Activated CD8-positive, alpha-beta memory T cell treated with anti-CD3 and anti-CD28 coated beads, Interleukin-2, amount 10 ng/mL, durations not matched to agents 7 days and 5 days (primary cell): ENCODE measurements at places on chromosomes 1 and 21.
A peak's percentile ranks its signal among the peaks of the same experiment; 100 is the strongest.

DNA sequence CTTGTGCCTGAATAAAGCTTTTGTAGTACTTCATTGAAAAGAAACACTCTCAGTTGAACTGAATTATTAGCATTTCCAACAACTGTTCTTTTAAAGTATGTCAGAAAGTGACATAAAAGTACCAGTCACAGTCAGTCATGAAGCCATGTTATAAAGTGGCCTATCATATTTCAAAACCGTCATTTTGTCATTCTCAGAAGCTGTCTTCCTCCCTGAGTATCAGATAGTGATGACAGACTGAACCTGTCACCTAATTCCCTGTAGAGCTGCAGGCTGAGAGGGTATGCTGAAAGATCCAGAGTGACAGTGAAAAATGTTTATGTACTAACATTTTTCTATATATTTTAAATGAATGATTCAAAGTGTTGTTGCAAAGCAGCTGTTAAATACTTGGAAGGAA is 1121.7 kb upstream of the PRMT6 start:
- no peak for DNase-seq
- no peaks in the 10 kb centered on the region for H3K27me3 ChIP-seq
- H3K36me3 ChIP-seq = no peaks in the 10 kb centered on the region
- no peak overlapping the region for H3K4me3 ChIP-seq
- H3K27ac ChIP-seq = no peak overlapping the region

DNA sequence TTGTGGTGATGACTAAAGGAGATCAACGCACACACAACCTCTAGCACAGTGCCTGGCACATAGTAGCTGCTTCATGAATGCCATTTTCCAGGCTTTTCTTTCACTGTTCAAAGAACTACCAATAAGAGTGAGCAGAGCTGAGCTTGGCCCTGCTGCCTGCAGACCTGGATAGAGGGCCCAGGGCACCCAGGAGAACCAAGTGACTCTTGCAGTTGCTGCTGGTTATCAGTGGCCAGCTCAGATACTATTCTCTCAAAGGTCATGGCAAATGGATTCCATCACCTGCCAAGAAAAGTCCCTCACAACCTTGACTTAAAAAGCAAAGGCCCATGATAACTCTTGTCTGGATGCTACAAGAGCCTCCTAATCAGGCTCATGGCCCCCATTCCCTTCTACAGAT is 41.7 kb downstream of the PLPP3 start:
- DNase-seq = no peak
- H3K4me1 ChIP-seq = no peaks in the 10 kb centered on the region
- no peaks in the 10 kb centered on the region for H3K36me3 ChIP-seq
- H3K27me3 ChIP-seq = no peaks in the 10 kb centered on the region
- no peak overlapping the region for H3K4me3 ChIP-seq

DNA sequence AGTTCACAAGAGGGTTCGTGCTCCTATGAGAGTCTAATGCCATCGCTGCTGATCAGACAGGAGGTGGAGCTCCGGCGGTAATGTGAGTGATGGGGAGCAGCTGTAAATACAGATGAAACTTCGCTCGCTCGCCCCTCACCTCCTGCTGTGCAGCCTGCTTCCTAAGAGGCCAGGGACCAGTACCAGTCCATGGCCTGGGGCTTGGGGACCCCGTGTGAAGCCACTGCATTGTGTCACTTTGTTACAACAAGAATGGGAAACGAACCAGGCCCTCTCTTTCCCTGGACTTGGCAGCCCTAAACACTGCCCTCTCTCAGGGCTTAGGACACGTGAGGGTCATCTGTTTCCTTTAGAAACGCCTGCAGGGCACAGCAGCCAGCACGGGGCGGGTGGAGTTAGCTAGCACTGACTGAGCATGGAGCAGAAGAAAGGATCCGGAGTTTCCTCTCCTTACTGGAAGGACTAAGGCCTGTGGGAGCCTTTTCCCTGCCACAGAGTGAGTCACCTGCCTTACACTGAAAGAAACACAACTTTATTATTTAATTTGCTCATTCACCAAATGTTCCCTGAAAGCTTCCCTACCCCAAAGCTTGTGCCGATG is 185.2 kb upstream of the TMEM51 start:
- H3K36me3 ChIP-seq = no peaks in the 10 kb centered on the region
- H3K4me3 ChIP-seq = no peak overlapping the region
- no peak for DNase-seq
- H3K27ac ChIP-seq = peak overlapping the region; percentile 77

GRCh38 chr21:29144736-29145353 is 14.4 kb downstream of the MAP3K7CL start:
- no peak for DNase-seq
- H3K4me3 ChIP-seq = no peak overlapping the region
- H3K36me3 ChIP-seq = no peaks in the 10 kb centered on the region
- no peaks in the 10 kb centered on the region for H3K27me3 ChIP-seq
- H3K4me1 ChIP-seq = peaks cover 15% of the 10 kb centered on the region

DNA sequence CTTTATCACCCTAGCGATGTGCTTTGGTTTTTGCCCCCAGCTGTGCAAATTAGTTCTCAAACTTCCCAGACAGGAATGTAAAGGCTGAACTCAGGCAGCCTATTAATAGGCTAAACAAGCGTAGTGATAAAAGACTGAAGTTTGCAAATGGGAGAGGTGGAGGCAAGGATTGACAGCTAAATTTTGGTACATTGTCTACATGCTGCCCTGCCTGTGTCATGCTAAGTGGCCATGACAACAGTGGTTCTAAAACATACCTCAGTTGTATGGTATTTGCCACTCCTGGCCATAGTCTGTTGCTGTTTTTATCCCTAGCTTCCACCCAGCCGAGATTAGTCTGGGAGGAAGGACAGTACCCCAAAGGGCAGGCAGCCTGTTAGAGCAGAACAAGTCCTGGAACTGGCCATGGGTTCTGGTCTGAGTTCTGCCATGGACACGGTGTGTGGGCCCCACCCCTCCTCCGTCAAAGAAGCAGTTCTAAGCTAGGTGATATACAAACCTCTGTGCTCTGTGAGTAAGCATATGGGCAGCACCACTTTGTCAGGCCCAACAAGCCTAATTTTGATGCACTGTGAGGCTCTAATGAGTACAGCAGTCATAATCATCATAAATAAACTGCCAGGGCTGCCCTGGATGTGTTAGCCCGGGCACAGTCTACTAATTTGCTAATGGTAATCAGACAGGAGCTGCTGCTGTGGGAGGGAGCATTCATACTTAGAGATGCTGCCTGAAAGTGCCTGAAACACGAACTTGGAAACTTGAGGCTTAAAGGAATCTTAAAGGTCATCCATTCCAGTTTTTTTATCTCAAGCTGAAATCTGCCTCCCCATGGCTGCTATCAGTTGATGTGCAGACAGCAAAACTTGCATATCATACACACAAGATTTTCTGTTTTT is 177.1 kb downstream of the HHAT start:
- no peak for DNase-seq
- no peak overlapping the region for H3K27ac ChIP-seq
- no peaks in the 10 kb centered on the region for H3K36me3 ChIP-seq
- no peaks in the 10 kb centered on the region for H3K27me3 ChIP-seq
- H3K4me3 ChIP-seq = no peak overlapping the region

- H3K4me3 ChIP-seq = no peak overlapping the region
- H3K36me3 ChIP-seq = no peaks in the 10 kb centered on the region
- no peaks in the 10 kb centered on the region for H3K4me1 ChIP-seq
- no peak overlapping the region for H3K27ac ChIP-seq
Observed at GRCh38 chr1:81298266-81298665, 502.5 kb upstream of the ADGRL2 start.

DNA sequence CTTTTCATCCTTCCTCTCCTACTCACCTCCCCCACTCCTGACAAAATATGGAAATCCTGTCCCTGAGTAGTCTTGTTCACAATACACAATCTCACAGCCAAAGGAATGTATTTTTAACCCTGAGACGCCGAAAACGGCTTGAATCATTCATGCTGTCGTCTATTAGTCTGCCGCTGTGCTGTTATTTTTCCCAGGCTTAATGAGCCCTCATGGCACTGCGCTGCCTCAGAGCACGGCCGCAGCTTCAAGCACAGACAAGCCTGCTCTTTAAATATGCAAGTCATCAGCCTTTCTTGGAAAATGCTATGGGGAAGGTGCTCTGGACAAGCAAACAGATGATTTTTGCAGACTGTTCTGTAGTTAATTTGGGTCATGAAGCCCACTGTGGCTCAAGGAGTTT is 302.7 kb downstream of the DISC1 start:
- H3K27ac ChIP-seq = no peak overlapping the region
- no peak overlapping the region for H3K4me3 ChIP-seq
- no peaks in the 10 kb centered on the region for H3K27me3 ChIP-seq

- H3K27ac ChIP-seq = no peak overlapping the region
- H3K4me3 ChIP-seq = no peak overlapping the region
- no peaks in the 10 kb centered on the region for H3K27me3 ChIP-seq
- no peak for DNase-seq
- H3K36me3 ChIP-seq = peaks cover 2% of the 10 kb centered on the region
- H3K4me1 ChIP-seq = peaks cover 44% of the 10 kb centered on the region
Observed at GRCh38 chr1:155984341-155984740, 6.0 kb upstream of the ARHGEF2 start.

DNA sequence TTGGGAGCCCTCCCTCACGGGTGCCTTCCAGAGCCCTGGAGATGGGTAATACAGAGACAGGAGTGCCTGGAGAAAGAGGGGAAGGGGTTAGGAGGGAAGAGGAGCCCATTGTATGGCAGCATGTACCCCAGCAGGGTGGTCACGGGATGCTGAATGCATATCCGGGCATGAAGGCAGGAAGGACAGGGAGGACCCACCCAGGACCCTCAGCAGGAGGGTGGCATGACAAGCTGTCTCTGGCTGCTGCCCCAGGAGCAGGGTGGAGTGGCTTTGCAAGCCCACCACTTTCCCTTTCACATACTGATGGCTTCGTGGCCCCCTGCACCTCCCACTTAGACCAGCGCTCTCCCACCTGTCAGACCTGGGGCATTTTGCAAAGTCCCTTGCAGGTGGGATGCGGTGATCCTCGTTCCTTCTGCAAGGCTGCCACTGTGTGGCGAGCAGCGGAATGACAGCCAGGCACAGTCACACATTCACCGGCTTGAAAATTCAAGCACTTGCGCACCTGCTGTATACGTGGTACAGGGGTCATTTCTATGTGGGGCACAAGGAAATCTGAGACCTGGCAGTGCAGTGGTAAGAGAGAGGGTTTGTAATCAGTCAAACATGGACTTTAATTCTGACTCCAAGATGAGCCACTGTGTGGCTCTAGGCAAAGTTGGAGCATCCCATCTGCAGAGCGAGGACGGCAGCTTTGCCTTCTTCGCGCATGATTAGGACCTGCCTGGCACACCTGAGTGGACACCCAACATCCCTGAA is 53.2 kb upstream of the TMEM51 start:
- H3K27ac ChIP-seq = no peak overlapping the region
- DNase-seq = peak; percentile 69
- H3K4me1 ChIP-seq = peaks cover 6% of the 10 kb centered on the region

GRCh38 chr1:216562383-216562782 is 139.1 kb upstream of the USH2A start:
- no peaks in the 10 kb centered on the region for H3K4me1 ChIP-seq
- no peak for DNase-seq
- H3K36me3 ChIP-seq = no peaks in the 10 kb centered on the region
- no peak overlapping the region for H3K4me3 ChIP-seq

GRCh38 chr1:11316701-11317100 is 43.7 kb downstream of the UBIAD1 start:
- H3K27me3 ChIP-seq = peaks cover 4% of the 10 kb centered on the region
- H3K4me3 ChIP-seq = no peak overlapping the region
- H3K4me1 ChIP-seq = no peaks in the 10 kb centered on the region
- no peak overlapping the region for H3K27ac ChIP-seq
- H3K36me3 ChIP-seq = no peaks in the 10 kb centered on the region
- DNase-seq = no peak

GRCh38 chr21:46605767-46606426 is 1.0 kb upstream of the S100B start:
- DNase-seq = peak; percentile 87
- H3K27ac ChIP-seq = peak overlapping the region; percentile 75
- peaks cover 44% of the 10 kb centered on the region for H3K4me1 ChIP-seq
- H3K4me3 ChIP-seq = no peak overlapping the region

- H3K4me3 ChIP-seq = no peak overlapping the region
- peaks cover 12% of the 10 kb centered on the region for H3K4me1 ChIP-seq
- H3K27me3 ChIP-seq = peaks cover 6% of the 10 kb centered on the region
- peaks cover 2% of the 10 kb centered on the region for H3K36me3 ChIP-seq
- no peak for DNase-seq
- no peak overlapping the region for H3K27ac ChIP-seq
Observed at GRCh38 chr1:88680911-88681622, 3.0 kb upstream of the PKN2 start.

GRCh38 chr1:209427277-209427676 is 156.2 kb upstream of the CAMK1G start:
- peaks cover 8% of the 10 kb centered on the region for H3K27me3 ChIP-seq
- H3K36me3 ChIP-seq = no peaks in the 10 kb centered on the region
- H3K4me1 ChIP-seq = no peaks in the 10 kb centered on the region

- H3K27me3 ChIP-seq = no peaks in the 10 kb centered on the region
- no peak overlapping the region for H3K4me3 ChIP-seq
- DNase-seq = no peak
- no peaks in the 10 kb centered on the region for H3K4me1 ChIP-seq
- no peak overlapping the region for H3K27ac ChIP-seq
- H3K36me3 ChIP-seq = no peaks in the 10 kb centered on the region
Observed at GRCh38 chr1:221172841-221173240, 293.6 kb downstream of the HLX start.

DNA sequence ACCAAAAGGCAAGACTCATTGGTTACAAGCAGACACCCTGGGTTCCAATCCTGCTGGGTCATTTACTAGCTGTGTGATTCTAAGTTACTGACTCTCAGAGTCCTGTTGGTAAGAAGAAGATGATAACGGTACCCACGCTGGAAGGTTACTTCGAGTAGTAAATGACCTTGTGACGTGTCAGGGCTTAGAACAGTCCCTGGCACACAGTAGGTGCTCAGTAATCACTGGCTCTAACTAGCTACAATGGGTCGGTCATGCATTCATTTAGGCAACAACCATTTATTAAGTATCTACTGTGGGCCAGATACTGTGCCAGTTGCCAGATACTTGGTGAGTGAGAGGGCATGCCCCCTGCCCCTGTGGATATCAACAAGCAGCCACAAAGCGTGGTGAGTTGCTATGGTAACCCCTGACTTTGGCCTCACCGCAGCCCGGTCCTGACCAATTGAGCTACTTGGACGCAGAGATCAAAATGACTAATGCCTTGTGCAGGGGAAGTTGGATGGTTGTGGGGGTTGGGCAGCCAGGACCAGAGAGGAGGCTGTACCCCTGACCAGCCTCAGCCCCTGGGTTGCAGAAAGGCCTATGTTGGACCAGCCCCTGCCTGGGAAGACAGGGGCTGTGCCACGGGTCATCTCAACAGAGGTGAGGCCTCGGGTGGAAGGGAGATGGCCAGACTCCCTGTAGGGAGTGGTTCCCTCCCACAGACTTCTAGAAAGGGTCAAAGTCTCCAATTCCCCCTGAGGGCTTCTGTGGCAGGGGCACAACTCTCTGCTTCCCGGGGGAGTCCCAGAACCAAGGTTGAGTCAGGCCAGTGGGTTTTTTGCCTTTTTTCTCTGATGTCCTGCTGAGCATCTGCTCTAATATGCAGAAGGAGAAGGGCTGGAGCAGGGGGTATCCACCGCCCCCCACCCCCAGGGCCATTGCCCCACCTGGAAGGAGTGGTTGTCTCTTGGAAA is 16.0 kb downstream of the DHRS3 start:
- peaks cover 31% of the 10 kb centered on the region for H3K4me1 ChIP-seq
- peaks cover 12% of the 10 kb centered on the region for H3K36me3 ChIP-seq
- H3K27me3 ChIP-seq = peaks cover 3% of the 10 kb centered on the region
- H3K27ac ChIP-seq = no peak overlapping the region
- H3K4me3 ChIP-seq = no peak overlapping the region
- DNase-seq = no peak
